ENCODE measurements at places on chromosomes 5 and 9.

GRCh38 chr9:5642170-5642569 is 13.3 kb downstream of the RIC1 start:
- DNase-seq, result no peak

GRCh38 chr5:4384649-4385048 is 755.5 kb upstream of the ADAMTS16 start:
- no peak for DNase-seq

GRCh38 chr5:140342896-140343295 is 3.5 kb downstream of the HBEGF start:
- peak; percentile 30 for DNase-seq

DNA sequence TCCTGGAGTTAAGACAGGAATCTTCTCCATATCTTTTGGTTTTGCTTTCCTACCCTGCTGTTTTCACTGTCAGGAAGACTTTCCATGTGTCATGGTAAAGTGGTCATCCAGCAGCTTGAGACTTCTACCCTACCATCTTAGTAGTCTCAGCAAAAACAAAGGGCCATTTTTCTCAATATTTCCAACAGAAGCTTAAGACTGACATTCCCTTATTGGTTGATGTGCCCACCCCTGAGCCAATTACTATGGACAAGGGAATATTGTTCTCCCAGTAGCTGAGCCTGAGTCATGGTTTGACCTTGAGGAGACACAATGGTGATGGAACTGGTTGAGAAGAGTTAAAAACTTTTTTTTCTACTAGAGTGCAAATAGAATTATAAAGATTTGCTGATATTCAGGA is 105.6 kb downstream of the CSNK1G3 start:
- no peak for DNase-seq

GRCh38 chr5:112886975-112887374 is 25.9 kb downstream of the SRP19 start:
- DNase-seq, result no peak

DNA sequence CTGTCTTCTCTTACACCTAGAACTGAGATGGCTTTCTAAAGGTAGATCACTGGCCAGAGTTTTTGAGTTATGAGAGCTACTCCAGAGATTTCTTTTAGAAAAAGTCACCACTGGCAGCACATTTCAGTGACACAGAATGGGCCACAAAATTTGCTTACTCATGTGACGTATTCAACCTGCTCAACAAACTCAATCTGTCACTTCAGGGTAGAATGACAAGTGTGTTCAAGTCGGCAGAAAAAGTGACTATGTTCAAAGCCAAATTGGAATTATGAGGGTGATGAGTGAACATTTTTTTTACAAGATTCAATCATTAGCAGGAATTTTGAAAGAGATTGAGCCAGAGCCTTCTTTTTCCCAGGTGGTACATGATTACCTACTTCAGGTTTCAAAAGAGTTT is 46.5 kb downstream of the TAF11L14 start:
- DNase-seq, result no peak

All from activated CD4-positive, alpha-beta T cell treated with anti-CD3 and anti-CD28 coated beads, Interleukin-2, Interleukin-6, amounts not matched to agents 100 ng/mL and 50 ng/mL, durations not matched to agents 16 hours and 8 hours (primary cell).